ENCODE measurements at places on chromosomes 2 and 18. TPM values are rescaled to one million over a fixed set of nuclear protein-coding genes. Genes with fewer than 3 reads are reported as not detected.

The SERPINB13 gene
- 0.49 TPM for total RNA-seq

The GNAL gene
- total RNA-seq: 0.06 TPM

The TSGA10 gene
- total RNA-seq: 2.6 TPM

The CHRNA1 gene
- total RNA-seq: not detected

The TFCP2L1 gene
- total RNA-seq: not detected

The SERPINB12 gene
- not detected for total RNA-seq

The ELOA2 gene
- total RNA-seq: not detected

The PRKAG3 gene
- not detected for total RNA-seq

The ASIC4 gene
- total RNA-seq: 0.45 TPM

The CAVIN2 gene
- 0.09 TPM for total RNA-seq

The STK16 gene
- total RNA-seq: 22.0 TPM

The LCT gene
- 0.37 TPM for total RNA-seq

The ASB18 gene
- not detected for total RNA-seq

The ABCB6 gene
- 101 TPM for total RNA-seq

The PUS10 gene
- 4.2 TPM for total RNA-seq

The ACMSD gene
- not detected for total RNA-seq

The CDH7 gene
- 2.3 TPM for total RNA-seq

The RUFY4 gene
- 1.3 TPM for total RNA-seq

The ASAP2 gene
- 45.1 TPM for total RNA-seq

The OSR1 gene
- 0.13 TPM for total RNA-seq

The GCG gene
- total RNA-seq: not detected

The TPO gene
- total RNA-seq: not detected

The ARL5A gene
- total RNA-seq: 55.0 TPM

The PLA2R1 gene
- not detected for total RNA-seq

The FKBP7 gene
- 18.4 TPM for total RNA-seq

The SP140 gene
- 1.0 TPM for total RNA-seq

The AMER3 gene
- total RNA-seq: not detected

The ANKRD62 gene
- not detected for total RNA-seq

The CSRNP3 gene
- 47.7 TPM for total RNA-seq

The ACTG2 gene
- total RNA-seq: 0.59 TPM

The MRPL33 gene
- 68.1 TPM for total RNA-seq

The GALNT13 gene
- not detected for total RNA-seq

The NEDD4L gene
- total RNA-seq: 15.3 TPM

The CLEC4F gene
- total RNA-seq: 1.1 TPM

The HOXD12 gene
- 0.58 TPM for total RNA-seq

The SCN7A gene
- not detected for total RNA-seq

The GKN2 gene
- total RNA-seq: not detected

The GALNT5 gene
- total RNA-seq: not detected

The TUBA3E gene
- total RNA-seq: not detected

The PSMD1 gene
- total RNA-seq: 245 TPM

The RBMS1 gene
- total RNA-seq: 80.5 TPM

The DNAJC5G gene
- 2.4 TPM for total RNA-seq

The SLC35F5 gene
- total RNA-seq: 26.2 TPM

The OXER1 gene
- 0.46 TPM for total RNA-seq

The ZDBF2 gene
- 1.8 TPM for total RNA-seq

The ANKRD30BL gene
- 2.2 TPM for total RNA-seq

The RALB gene
- total RNA-seq: 47.0 TPM

The USP14 gene
- 134 TPM for total RNA-seq

The CDC42EP3 gene
- total RNA-seq: 12.2 TPM

The FMNL2 gene
- total RNA-seq: 43.1 TPM

The ABCG5 gene
- not detected for total RNA-seq

The HDAC4 gene
- total RNA-seq: 36.0 TPM

The CCDC148 gene
- 0.92 TPM for total RNA-seq

The LINC00305 gene
- total RNA-seq: not detected

Measured in A673 (cell line).